ENCODE measurements at places on chromosomes 6 and 20. TPM values are rescaled to one million over a fixed set of nuclear protein-coding genes. Genes with fewer than 3 reads are reported as not detected.

Gene SPAG4
- total RNA-seq: 5.0 TPM

Gene DNAJC5
- 47.3 TPM for total RNA-seq

Gene FOXC1
- not detected for total RNA-seq

- peaks cover 8% of the 10 kb centered on the region for H3K4me1 ChIP-seq
- no peaks in the 10 kb centered on the region for H3K36me3 ChIP-seq
- no peak overlapping the region for H3K4me3 ChIP-seq
Observed at GRCh38 chr6:166765234-166765541, 138.1 kb upstream of the RPS6KA2 start.

DNA sequence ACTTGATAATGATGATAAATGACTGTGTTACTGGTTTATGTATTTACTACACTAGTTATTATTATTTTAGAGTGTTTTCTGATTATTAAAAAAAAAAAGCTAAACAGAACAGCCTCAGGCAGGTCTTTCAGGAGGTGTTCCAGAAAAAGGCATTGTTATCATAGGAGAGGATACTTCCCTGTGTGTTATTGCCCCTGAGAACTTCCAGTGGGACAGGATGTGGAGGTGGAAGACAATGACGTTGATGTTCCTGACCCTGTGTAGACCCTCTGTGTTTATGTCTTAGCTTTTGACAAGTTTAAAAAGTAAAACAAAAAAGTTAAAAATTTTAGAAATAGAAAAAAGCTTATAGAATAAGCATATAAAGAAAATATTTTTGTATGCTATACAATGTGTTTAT, 49.1 kb downstream of the NCOA7 start:
- no peak overlapping the region for H3K4me3 ChIP-seq
- no peaks in the 10 kb centered on the region for H3K36me3 ChIP-seq
- peaks cover 4% of the 10 kb centered on the region for H3K4me1 ChIP-seq
- DNase-seq: no peak
- no peak overlapping the region for H3K27ac ChIP-seq
- no peaks in the 10 kb centered on the region for H3K27me3 ChIP-seq

DNA sequence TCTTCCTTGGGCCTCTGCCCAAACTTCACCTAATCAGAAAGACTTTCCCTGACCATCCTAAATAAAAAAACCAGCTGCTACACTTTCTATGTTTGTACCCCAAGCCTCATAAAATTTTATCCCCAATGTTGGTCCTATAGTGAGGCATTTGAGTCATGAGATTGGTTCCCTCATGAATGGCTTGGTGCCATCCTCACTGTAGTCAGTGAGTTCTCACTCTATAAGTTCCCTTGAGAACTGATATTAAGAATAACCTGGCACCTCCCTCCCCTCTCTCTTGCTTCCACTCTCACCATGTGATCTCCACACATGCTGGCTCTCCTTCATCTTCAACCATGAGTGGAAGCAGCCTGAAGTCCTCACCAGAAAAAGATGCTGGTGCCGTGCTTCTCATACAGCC, 316.9 kb upstream of the PRDM1 start:
- no peaks in the 10 kb centered on the region for H3K4me1 ChIP-seq
- no peak overlapping the region for H3K27ac ChIP-seq
- H3K27me3 ChIP-seq: peaks cover 12% of the 10 kb centered on the region
- H3K4me3 ChIP-seq: no peak overlapping the region
- no peaks in the 10 kb centered on the region for H3K36me3 ChIP-seq

DNA sequence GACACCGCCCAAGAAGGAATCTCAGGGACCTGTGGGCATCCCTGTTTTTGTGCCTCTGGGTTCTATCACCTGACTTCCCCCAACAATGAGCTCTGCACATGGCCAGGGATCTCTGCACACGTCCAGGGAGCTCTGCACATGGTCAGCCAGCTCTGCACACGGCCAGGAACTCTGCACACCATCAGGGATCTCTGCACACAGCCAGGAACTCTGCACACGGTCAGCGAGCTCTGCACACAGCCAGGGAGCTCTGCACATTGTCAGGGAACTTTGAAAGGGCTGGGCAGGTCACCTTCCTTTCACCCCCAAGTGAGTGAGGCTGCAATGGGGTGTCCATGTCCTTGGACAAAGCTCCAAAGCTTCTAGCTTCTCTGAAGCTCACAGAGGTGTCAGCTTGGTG, 5.2 kb upstream of the SLCO4A1 start:
- no peak for DNase-seq
- H3K27ac ChIP-seq: no peak overlapping the region
- no peak overlapping the region for H3K4me3 ChIP-seq
- no peaks in the 10 kb centered on the region for H3K36me3 ChIP-seq
- H3K4me1 ChIP-seq: peaks cover 40% of the 10 kb centered on the region

GRCh38 chr6:82144852-82145340, 102.6 kb downstream of the IBTK start:
- no peak overlapping the region for H3K4me3 ChIP-seq
- H3K27ac ChIP-seq: no peak overlapping the region

GRCh38 chr6:167148021-167148420, 9.8 kb downstream of the GPR31 start:
- H3K4me1 ChIP-seq: peaks cover 13% of the 10 kb centered on the region
- no peak overlapping the region for H3K4me3 ChIP-seq
- no peak for DNase-seq
- H3K27ac ChIP-seq: no peak overlapping the region
- no peaks in the 10 kb centered on the region for H3K27me3 ChIP-seq

DNA sequence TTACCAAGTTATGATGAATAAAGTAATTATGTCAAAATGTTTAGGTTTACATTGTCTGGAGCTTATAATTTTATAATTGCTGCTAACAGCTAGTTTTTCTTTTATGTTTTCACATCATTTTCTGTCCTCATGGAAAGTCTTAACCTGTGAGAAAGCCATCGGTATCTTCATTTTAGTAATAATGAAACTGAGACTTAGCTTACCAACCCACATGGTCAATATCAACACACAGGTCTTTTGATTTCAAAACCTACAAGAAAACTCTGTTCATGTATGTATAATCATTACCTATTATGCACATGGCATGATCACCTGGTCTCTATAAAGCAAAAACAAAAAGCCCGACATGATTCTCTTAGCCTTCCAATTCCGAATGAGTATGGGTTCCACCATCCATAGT, 61.9 kb downstream of the KCNQ5 start:
- H3K4me3 ChIP-seq: no peak overlapping the region
- H3K4me1 ChIP-seq: peaks cover 10% of the 10 kb centered on the region
- no peak for DNase-seq
- H3K27me3 ChIP-seq: no peaks in the 10 kb centered on the region

DNA sequence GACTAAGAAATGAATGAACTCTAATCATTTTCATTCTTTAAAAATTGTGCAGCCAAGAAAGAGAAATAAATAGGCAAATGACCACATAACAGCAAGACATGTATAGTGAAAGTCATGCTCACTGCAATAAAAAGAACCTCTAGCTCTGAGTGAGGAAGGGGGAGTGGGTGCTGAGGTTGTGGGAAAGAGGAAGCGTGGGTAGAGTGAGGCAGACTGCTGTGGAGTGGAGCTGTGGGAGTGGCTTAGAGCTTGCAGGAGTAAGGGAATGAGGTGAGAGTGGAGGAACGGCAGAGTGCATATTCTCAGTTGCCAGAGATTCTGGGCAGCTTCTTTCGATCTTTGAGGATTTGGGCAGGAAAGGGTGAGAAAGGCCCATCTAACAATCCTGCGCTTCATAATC, 10.4 kb downstream of the DEFB129 start:
- peaks cover 5% of the 10 kb centered on the region for H3K27me3 ChIP-seq
- no peak for DNase-seq
- H3K36me3 ChIP-seq: no peaks in the 10 kb centered on the region
- H3K4me1 ChIP-seq: peaks cover 15% of the 10 kb centered on the region

- no peaks in the 10 kb centered on the region for H3K27me3 ChIP-seq
- no peak overlapping the region for H3K27ac ChIP-seq
- H3K36me3 ChIP-seq: peaks cover 2% of the 10 kb centered on the region
- peak overlapping the region; percentile 47 for H3K4me3 ChIP-seq
Observed at GRCh38 chr6:157034436-157035230, 257.5 kb downstream of the ARID1B start.

DNA sequence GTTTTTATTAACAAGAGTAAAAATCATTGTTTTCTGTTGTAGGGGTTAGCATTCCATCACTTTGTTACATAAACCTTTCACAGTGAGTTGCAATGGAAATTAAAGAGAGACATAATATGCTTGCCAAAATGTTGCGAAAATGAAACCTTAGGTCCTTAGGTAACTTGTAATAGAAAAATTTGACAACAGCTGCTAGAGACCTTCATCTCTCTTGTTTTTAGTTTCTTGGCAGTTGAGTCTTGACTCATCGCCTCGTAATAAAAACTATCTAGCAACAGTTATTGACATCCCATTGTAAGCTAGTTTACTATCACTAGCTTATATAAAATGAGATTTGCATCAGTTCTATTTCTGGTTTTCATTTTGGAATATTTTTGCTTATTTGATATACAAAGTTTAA, 179.0 kb upstream of the MMS22L start:
- DNase-seq: no peak
- no peaks in the 10 kb centered on the region for H3K4me1 ChIP-seq

- no peaks in the 10 kb centered on the region for H3K27me3 ChIP-seq
- no peak for DNase-seq
- H3K4me3 ChIP-seq: no peak overlapping the region
- no peaks in the 10 kb centered on the region for H3K4me1 ChIP-seq
Observed at GRCh38 chr6:10373642-10374359, 41.1 kb downstream of the TFAP2A start.

GRCh38 chr20:58010666-58011065, 217.8 kb downstream of the ANKRD60 start:
- no peak overlapping the region for H3K4me3 ChIP-seq
- H3K36me3 ChIP-seq: no peaks in the 10 kb centered on the region
- H3K27ac ChIP-seq: no peak overlapping the region

DNA sequence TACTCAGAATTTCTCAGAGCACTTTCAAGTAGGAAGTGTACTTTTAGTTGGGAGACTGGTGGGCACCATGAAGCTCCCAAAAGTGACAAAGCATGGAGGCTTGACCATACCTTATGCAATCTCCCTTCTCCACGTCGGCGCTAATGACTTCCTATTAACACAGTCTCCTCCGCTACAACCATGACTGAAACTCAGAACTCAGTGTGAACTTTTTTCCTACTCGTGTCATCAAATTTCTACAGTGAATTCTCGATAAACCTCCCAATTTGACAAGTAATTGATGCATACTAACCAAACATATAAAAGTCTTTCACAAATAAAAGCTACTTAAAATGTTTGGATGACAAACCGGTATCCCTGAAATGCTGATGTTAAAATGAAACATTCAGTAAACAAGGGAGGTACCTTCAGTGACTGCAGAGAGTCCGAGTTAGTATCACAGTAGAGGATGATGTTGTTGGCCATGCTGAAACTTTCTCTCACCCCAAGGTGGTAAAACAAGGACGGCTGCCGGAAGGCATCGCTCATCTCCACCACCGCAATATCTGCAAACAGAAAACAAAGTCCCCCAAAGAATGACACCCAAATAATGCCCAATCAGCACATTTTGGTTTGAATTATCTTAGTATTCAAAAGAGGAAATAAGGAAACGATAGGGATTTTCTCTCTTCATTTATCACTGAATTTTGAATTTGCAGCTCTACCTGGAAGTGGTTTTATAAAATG, 72.1 kb downstream of the MAP3K5 start:
- peaks cover 43% of the 10 kb centered on the region for H3K4me1 ChIP-seq
- DNase-seq: no peak
- H3K27ac ChIP-seq: peak overlapping the region; percentile 40
- no peak overlapping the region for H3K4me3 ChIP-seq
- H3K27me3 ChIP-seq: no peaks in the 10 kb centered on the region

DNA sequence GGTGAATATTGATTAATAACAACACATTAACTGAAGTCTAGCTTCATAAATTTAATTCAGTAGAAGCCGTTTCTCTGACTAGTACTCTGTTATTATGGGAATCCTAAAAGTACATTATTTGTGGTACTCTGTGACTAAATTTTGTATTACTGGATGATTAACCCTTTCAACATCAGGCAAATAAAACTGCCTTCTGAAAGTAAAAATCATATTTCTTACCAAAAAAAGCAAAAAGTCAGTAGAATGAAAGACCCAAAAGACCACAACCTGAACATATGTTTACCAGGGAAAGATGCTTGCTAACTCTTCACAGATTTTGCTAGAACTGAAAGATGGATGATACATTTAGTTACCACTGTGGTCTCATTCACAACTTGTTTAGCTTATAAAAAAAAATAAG, 73.2 kb downstream of the AHI1 start:
- DNase-seq: no peak
- no peaks in the 10 kb centered on the region for H3K36me3 ChIP-seq
- no peaks in the 10 kb centered on the region for H3K27me3 ChIP-seq
- H3K4me1 ChIP-seq: peaks cover 7% of the 10 kb centered on the region
- H3K4me3 ChIP-seq: no peak overlapping the region
